ENCODE measurements at places on chromosomes 7 and 10.

DNA sequence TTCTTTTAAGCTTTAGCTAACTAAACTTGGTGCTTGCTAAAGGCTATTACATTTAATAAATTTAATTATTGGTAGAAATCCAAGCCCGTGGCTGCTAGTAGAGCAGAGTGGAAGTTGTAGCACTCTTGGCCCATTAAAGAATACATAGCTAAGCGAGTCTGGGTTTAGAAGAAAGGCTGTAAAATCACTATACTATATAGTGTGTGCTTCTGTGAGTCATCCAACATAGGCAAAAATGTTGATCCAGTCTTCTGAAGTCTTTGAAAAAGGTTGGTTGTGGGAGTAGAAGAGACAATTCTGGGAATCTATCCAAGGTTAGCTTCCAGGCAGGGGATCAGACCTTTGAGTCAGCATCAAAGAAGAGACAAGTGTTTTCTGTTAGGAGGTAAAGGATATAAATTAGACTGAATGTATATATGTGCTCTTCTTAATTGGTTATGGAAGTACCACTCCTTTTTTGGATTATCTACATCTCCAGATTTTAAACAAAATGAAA, 664.2 kb downstream of the NXPH1 start:
- no peak overlapping the region for H3K4me3 ChIP-seq
- no peaks in the 10 kb centered on the region for H3K4me1 ChIP-seq
- H3K27ac ChIP-seq, result no peak overlapping the region
- H3K36me3 ChIP-seq, result no peaks in the 10 kb centered on the region
- no peaks in the 10 kb centered on the region for H3K27me3 ChIP-seq

GRCh38 chr10:69410487-69410886, 6.2 kb downstream of the TACR2 start:
- no peak overlapping the region for H3K4me3 ChIP-seq
- H3K36me3 ChIP-seq, result no peaks in the 10 kb centered on the region
- no peaks in the 10 kb centered on the region for H3K27me3 ChIP-seq

- no peak for DNase-seq
- H3K27ac ChIP-seq, result no peak overlapping the region
- H3K4me3 ChIP-seq, result no peak overlapping the region
- H3K4me1 ChIP-seq, result peaks cover 8% of the 10 kb centered on the region
- no peaks in the 10 kb centered on the region for H3K27me3 ChIP-seq
These were observed 6.2 kb upstream of the TMEM243 start for GRCh38 chr7:87225696-87226095.

GRCh38 chr10:43573250-43574000, 991 bp downstream of the ZNF239 start:
- no peak for DNase-seq
- no peaks in the 10 kb centered on the region for H3K27me3 ChIP-seq

DNA sequence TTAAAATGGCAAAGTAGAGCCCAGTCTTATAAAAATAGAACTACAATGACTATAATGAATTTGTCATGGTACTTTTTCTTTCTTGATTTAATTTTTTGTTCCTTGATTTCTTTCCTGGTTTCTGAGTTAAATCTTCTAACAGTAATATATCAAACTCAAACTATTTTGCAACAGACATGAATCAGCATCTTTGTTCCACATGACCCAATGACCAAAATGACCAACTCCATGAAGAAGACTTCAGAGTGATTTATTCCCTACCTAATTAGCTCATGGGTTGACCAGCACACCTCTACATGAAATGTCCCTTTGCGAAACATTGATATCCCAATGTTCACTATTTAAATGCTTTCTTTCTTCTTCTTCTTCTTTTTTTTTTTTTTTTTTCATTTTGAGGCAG, 30.9 kb downstream of the NMT2 start:
- H3K27ac ChIP-seq, result no peak overlapping the region
- H3K4me1 ChIP-seq, result peaks cover 19% of the 10 kb centered on the region
- no peak overlapping the region for H3K4me3 ChIP-seq
- DNase-seq, result no peak
- H3K36me3 ChIP-seq, result peaks cover 37% of the 10 kb centered on the region

- H3K36me3 ChIP-seq, result no peaks in the 10 kb centered on the region
- no peak for DNase-seq
- H3K27me3 ChIP-seq, result no peaks in the 10 kb centered on the region
These were observed 122.5 kb upstream of the ANKRD1 start for GRCh38 chr10:91043173-91043910.

GRCh38 chr7:32289651-32290414, 200.3 kb downstream of the LSM5 start:
- H3K27me3 ChIP-seq, result no peaks in the 10 kb centered on the region
- no peak overlapping the region for H3K4me3 ChIP-seq
- DNase-seq, result no peak
- no peaks in the 10 kb centered on the region for H3K36me3 ChIP-seq
- no peak overlapping the region for H3K27ac ChIP-seq

DNA sequence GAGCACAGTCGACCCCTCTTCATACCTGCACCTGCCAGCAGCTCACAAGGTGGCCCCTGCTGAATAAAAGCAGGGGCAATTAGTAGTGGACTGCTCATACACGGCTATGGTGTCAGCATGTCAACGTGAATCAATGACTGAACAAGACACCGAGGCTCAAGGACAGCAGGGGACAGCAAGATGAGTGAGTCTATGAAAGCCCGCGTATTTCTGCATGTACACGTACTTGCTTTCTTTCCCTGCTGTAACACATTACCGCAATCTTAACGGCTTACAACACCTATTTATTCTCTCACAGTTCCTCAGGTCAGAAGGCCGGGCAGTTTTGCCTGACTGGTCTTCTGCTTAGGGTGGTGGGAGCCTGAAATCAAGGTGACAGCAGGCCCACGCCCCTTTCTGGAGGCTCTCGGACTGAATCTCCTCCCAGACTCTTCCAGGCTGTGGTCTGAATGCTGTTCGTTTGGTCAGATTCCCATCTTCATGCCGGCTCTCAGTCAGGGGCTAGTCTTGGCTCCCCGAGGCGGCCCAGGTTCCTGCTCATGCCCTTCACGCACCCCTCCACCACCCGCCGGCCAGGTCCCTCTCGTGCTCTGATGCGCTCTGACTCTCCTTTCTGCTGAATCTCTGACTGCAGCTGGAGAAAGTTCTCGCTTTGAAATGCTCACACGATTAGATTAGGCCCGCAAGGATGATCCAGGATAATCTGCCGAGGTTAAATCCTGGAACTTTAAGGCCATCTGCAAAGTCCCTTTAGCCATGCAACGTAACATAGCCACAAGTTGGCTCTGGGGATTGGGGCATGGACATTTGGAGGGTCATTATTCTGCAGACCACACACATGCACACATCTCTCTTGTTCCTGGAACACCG, 7.8 kb upstream of the PPP2R2D start:
- no peak for DNase-seq
- no peak overlapping the region for H3K27ac ChIP-seq
- H3K4me3 ChIP-seq, result no peak overlapping the region

- no peaks in the 10 kb centered on the region for H3K36me3 ChIP-seq
- H3K27ac ChIP-seq, result no peak overlapping the region
- no peak overlapping the region for H3K4me3 ChIP-seq
- no peak for DNase-seq
- H3K4me1 ChIP-seq, result no peaks in the 10 kb centered on the region
These were observed 78.2 kb downstream of the CCSER2 start for GRCh38 chr10:84406561-84406960.

DNA sequence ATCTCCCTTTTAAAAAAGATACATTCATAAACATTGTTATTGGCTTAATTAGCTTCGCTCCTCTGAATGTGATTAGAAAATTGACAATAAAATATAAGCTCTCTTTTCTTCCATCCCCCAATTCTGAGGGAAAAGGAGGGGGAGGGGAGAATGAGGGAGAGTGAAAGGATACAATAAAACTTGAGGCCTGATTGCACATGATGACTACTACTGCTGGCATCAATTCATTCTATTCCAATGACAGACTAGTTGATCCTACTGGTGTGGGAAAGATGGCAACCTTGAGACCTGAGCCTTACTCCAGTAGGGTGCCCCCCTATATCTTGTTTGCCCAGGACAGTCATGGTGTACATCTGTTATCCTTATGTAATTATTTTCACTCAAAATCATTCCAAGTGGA, 4.5 kb upstream of the IQUB start:
- no peak overlapping the region for H3K27ac ChIP-seq
- no peak for DNase-seq
- H3K27me3 ChIP-seq, result no peaks in the 10 kb centered on the region
- H3K4me3 ChIP-seq, result no peak overlapping the region
- no peaks in the 10 kb centered on the region for H3K36me3 ChIP-seq
- peaks cover 13% of the 10 kb centered on the region for H3K4me1 ChIP-seq
